Stimulated activated CD4-positive, alpha-beta T cell treated with anti-CD3 and anti-CD28 coated beads, TNF-alpha, amount 100 ng/mL, for 24 hours (primary cell): ENCODE measurements at places on chromosomes 7 and 10.

GRCh38 chr10:125846894-125847293 is 23.5 kb downstream of the BCCIP start:
- DNase-seq, result no peak

DNA sequence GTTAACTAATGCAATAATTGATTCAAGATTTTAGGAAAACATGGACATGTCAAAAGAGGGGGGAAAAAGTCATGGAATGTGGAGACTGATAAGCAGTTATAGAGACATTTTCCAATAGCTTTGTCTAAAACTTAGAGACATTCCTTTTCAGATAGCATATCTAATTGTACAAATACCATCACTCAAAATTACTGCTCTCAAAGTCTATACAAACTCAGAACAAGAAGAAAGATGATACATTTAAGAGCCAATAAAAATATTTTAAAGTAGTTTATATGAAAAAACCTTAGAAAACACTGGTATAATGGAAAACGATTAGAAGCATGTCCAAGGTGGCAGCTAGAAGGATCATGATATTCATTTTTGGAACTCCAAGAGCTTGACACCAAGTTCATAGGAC is 146.5 kb downstream of the DOCK4 start:
- DNase-seq, result no peak

DNA sequence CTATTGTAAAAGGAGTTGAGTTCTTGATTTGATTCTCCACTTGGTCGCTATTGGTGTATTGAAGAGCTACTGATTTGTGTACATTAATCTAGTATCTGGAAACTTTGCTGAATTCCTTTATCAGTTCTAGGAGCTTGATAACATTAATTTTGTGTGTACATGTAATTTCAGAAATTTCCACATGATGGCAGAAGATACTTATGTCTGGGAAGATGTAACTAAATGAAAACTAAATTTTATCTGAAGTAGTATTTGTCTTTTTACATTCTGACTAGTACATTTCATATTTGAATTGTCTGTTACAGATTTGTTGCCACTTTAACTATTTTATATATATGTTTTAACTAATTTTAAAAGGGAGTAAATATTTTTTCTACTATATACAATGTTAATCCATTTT is 27.6 kb downstream of the SDHAF3 start:
- DNase-seq, result no peak

- no peak for DNase-seq
Measured at GRCh38 chr7:36430881-36431280, 41.2 kb downstream of the ANLN start.

GRCh38 chr7:37342688-37343471 is 105.8 kb downstream of the ELMO1 start:
- DNase-seq, result peak; percentile 50
